Hematopoietic multipotent progenitor cell treated with erythropoietin and hydrocortisone succinate and interleukin-3 and kit ligand, for 6 days (in vitro differentiated cells): ENCODE measurements at places on chromosomes 16 and 17.

- no peak for DNase-seq
Measured at GRCh38 chr17:530851-531250, 178.2 kb upstream of the RPH3AL start.

DNA sequence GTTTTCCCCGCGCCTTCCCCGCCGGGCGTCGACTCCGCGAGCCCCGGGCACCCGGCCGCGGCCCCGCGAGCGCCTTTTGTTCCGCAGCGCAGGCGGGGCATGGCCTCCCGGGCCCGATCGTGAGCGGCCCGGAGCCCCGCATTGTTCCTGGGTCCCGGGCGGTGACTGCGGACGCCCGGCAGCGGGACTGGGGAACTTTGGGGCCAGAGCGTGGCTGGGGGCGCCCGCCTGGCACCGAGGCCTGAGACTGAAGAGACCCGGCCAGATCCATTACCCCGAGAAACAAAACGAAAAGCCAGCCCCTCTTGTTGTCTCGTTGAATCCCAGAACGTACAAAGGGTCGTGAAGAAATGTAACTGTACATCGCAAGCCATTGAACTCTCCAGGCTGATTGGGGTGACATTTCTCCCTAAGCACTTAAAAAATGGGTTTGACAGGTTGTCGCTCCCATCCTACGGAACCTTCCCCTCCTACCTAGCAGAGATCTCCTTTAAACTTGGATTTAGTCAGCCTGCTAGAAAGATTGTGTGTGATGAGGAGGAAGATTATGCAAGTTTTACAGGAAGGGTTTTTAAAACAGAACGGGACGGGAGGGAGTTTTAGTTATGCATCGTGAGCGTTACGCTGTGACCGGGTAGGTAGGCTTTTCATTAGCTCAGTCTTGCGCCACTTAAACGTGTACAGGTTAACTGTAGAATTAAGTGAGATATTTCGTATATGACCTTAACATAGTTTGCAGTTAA, 825 bp downstream of the METTL9 start:
- peak; percentile 75 for DNase-seq

- no peak for DNase-seq
Measured at GRCh38 chr17:58388302-58389190, 28.8 kb downstream of the RNF43 start.

DNA sequence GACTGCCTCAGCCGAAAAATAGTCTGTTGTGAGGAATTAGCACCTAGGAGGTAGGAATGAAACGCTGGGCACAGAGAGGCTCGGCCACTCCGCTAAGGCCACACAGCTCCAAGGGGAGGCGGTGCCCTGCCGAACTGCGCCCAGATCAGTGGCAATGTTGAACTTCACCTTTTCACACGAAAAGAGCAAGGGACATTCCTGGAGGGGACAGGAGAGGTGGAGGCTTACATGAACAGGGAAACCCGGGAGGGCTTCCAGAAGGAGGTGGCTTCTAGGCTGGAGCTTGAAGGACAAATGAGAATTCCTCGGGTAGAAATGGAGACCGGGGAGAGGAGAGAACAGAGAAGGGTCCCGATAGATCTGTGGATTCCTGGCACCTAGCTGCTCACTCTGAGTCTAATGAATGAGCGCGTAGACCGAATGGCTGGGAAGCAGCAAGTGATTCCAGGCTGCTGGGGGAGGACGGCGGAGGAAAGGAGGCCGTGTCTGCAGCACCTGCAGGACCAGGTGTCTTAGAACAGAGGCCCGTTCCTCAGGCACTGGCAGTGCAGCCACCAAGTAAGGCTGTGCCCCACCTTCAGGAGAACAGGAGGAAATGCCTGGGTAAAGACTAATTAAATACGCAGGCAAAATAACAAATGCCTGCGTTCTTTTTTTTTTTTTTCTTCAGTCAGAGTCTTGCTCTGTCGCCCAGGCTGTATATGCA, 722 bp upstream of the SLC38A10 start:
- peak; percentile 85 for DNase-seq

DNA sequence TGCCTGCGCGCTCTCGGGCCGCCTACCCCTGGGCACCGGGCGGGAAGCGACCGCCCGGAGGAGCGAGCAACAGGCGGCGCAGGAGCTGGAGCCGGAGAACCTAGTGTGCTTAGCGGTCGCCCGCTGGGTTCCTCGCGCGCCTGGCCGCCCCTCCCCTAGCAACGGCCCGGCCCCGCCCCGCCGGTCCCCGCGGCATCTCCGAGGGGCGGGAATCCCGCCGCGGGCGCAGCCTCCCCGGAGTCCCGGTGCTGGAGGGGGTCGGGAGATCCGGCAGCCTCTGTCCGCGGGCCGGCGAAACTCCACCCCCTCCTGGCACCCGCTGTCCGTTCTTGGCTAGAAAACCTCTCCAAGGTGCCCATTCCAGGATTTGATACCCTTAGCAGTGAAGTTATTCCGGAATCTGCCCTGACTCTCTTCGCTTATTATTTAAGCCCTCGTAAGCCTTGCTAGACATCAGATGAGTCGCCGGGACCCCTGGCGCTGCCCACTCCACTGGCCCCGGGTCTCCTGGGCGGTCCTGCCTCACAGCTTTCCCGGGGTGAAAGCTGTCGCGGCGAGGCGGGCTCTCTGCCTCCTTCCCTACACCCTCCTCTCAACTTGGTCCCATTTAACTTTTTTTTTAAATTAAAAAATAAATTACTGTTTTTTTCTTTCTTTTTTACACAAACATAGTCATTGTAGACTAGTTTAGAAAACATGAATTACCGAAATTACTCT, at the start of gene RPRML:
Gene RPRML (minus strand): TSS at position 107 of the 717 bp plus-strand sequence. CDS start 246 bp downstream, outside the sequence.
- peak; percentile 64 for DNase-seq

GRCh38 chr16:82197540-82198240, 27.7 kb upstream of the MPHOSPH6 start:
- no peak for DNase-seq

GRCh38 chr17:2250140-2251095, 53.2 kb downstream of the SMG6 start:
- DNase-seq: no peak

- no peak for DNase-seq
Measured at GRCh38 chr16:83338138-83338537, 469.6 kb upstream of the HSBP1 start.

- DNase-seq: no peak
Measured at GRCh38 chr16:86515777-86516622, 5.7 kb downstream of the FOXF1 start.

GRCh38 chr17:732902-733720, 715 bp downstream of the TLCD3A start:
- peak; percentile 48 for DNase-seq

- DNase-seq: no peak
Measured at GRCh38 chr17:65268832-65269231, 131.7 kb downstream of the RGS9 start.

DNA sequence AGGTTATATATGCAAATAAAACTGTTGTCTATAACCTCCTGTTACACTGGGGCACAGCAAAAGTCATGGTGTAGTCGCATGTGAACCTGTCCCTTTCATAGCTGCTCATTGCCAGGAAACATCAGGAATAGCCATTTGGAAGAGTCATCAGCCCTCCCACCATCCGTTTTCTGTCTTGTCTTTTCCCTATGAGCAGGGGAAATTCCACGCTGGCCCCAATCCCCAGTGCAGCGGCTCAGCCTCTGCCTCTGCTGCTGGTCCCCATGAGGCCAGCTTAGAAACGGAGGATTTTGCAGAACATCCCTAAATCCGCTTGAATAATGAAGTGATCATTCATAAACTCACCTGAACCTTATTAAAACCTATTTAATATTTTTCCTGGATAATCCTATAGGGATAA, 10.5 kb downstream of the MAPT start:
- no peak for DNase-seq

DNA sequence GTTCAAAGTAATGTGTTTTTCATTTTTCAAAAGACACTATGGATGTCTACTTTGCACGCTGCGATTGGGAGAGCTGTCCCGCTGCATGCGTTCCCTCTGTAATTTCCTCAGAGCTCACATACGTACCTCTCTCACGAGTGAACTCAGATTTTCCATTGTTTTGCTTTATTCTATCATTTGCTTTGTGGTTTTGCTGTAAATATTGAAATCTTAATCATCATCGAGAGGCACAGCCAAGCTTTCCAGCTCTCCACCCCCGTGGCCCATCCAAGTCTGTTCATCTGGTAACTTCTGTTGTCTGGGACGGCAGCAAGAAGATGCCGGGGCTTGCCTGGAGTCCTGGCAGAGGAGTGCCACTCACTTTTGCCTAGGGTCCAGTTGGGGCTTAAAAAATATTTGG, 21.1 kb downstream of the TMC6 start:
- no peak for DNase-seq

DNA sequence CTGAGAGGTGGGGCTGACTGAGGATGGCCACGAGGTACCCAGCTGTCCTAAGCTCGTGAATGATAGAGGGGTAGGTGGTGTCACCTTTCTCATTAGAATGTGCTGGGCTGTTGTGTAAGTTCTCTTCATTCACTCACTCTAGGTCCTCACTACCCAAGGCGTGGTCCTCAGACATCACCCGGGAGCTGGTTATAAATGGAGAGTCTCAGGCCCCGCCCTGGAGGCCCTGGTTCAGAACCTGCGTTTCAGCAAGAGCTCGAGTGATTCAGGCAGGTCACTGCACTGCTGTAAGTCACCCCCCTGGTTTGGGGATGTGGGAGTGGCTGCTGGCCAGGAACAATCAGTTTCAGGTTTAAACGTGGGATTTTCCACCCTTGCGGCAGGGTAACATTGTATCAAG, 139.8 kb downstream of the FOXL1 start:
- no peak for DNase-seq

DNA sequence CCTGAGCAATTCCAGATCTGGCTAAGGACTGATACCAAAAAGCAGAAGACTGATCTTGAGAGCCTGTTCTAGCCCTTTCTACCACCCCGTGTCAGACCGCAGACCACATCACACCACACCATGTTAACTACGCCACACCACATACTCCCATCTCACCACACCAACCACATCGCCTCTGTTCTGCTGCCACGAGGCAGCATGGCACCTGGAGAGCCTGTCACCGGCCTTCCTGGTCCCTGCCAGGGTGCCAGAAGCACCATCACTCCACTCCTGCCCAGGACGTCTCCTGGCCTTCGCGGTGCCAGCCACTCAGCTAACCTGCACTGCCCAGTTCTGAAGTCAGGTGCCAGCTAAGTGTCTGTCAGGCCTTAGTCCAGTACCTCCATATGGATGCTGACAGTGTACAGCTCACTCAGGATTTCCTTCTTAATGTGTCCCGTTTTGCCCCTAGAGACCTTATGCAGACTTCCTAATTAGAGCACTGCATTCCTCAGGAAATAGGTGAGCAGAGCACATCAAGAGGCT, 37.2 kb upstream of the BCAR1 start:
- peak; percentile 61 for DNase-seq

DNA sequence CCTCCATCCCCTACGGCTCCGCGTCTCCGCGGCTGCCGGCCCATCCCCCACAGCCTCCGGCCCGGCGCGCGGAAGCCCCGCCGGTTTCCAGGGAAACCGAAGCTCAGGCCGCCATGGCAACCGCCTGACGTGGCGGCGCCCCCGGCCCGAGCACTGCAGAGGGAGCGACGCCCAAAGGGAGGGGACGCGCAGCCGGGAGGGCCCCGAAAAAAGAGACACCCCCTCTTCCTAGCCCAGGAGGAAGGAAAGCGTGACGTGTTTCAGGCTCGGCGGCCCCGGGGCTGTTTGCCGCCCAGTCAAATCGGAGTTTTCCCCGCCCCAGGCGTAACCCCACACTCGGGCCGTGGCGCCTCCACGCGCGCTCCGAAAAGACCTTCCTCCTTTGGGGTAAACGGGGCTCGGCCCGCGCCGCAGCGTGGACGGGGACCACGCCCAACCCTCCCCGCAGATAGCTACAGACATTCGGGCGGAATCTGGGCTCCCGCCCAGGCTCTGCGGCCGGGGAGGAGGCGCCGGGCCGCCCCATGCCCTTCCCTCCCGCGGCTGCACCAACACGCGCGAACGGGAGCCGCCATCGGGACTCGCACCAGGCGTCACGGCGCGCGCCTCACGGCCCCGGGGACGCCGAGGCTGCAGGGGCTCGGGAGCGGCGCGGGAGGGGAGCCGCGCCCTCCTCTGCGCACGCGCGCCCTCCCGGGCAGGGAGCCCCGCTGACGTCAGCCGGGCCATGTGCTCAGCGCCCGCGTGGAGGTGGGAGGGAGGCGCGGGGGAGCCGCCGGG, 7.5 kb downstream of the MNT start:
- peak; percentile 90 for DNase-seq

DNA sequence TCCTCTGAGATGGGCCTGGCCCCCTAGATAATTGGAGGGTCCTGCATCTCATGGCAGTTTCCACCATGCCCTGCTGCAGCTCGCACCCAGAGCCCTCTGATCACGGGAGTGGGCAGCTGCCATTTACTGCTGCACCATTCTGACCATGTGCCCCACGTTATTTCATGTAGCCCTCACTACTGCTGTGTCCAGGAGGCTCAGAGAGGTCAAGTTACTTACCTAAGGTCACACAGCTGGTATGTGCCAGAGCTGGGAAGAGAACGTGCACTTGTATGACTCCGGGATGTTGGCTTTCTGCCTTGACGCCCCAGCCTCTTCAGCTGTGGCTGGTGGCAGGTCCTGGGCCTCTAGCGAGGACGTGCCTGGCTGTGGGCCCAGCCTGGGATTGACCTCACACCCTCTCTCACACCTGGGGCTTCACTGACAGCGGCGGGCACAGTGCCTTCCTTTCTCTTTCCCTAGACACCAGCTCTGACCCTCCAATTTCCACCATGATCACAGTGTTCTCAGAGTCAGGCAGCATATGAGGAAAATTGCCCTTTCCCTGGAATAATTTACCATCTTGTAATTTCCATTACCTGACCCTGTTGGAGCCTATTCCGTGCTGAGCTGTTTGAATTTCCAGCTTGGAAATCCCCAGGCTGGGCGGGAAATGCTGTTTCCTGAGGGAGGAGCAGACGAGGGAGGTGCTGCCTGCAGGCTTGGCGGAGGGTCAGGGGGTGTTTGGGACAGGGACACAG, 18.5 kb upstream of the DOC2B start:
- no peak for DNase-seq

- DNase-seq: no peak
Measured at GRCh38 chr17:60857556-60858080, 180.0 kb downstream of the BCAS3 start.

GRCh38 chr16:85234310-85235204, 122.3 kb upstream of the CIBAR2 start:
- no peak for DNase-seq

- no peak for DNase-seq
Measured at GRCh38 chr16:89366561-89367537, 123.5 kb downstream of the ANKRD11 start.

GRCh38 chr17:44122816-44123355, 555 bp downstream of the HDAC5 start:
- no peak for DNase-seq

DNA sequence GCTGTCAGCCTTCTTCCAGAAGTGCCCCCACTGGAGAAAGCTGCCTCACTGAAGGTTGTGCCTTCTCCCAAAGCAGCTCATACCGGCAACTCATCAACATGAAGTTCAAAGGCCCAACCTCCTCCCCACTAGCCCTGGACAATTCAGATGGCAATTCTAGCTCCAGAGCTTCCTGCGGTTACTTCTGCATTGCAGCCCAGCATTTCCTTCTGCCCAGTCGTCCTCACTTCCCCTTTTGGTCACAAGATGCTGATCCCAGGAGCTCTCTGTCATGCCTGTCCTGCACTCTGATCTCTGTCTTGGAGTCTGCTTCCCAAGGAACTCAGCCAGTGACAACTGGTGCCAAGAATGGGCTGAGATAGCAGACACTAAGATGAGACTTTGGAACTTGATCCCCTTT, 178.2 kb upstream of the SOX9 start:
- no peak for DNase-seq
